Right lung (tissue), 10 donors: ENCODE measurements at places on chromosomes 11 and 22. TPM values are rescaled to one million over a fixed set of nuclear protein-coding genes. Genes with fewer than 3 reads are reported as not detected.

GRCh38 chr11:16758382-16759024 lies 20.1 kb downstream of the C11orf58 start:
- no peak for DNase-seq

GRCh38 chr11:36098087-36098486 lies 154.2 kb downstream of the LDLRAD3 start:
- no peak for DNase-seq

DNA sequence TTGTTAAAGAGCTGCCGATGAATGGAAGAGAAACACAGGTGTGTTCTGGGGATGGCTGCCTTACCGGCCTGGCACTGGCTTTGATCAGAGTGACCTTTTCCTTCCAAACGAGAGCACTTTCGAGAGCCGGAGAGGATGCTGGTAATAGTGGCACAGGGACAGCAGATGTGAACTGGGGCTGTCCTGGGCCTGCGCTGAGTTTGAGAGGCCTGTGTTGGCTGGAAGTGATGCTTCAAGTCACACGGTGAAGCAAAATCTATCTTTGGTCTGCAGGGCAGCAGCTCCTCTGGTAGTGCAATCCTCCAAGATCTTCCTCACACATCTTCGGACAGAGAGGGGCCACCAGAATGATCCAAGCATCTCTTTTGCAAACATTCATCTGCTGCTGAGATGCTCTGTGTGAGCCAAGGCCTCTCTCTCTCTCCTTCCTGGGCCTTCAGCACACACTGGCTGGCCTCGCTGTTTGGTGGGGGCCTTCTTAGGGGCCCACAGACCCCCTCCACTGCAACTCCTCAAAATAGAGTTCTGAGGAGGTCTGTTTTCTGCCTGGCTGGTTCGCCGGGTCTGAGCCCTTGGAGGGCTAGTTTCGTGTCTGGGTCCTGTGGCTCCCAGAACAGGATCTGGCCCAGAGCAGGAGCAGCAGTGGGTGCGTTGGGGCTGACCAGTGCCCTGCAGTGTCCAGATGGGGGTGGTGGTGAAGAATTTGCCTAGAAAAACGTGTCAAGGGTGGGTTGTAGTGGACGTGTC lies 6.4 kb downstream of the MPPED1 start:
- no peak for DNase-seq

DNA sequence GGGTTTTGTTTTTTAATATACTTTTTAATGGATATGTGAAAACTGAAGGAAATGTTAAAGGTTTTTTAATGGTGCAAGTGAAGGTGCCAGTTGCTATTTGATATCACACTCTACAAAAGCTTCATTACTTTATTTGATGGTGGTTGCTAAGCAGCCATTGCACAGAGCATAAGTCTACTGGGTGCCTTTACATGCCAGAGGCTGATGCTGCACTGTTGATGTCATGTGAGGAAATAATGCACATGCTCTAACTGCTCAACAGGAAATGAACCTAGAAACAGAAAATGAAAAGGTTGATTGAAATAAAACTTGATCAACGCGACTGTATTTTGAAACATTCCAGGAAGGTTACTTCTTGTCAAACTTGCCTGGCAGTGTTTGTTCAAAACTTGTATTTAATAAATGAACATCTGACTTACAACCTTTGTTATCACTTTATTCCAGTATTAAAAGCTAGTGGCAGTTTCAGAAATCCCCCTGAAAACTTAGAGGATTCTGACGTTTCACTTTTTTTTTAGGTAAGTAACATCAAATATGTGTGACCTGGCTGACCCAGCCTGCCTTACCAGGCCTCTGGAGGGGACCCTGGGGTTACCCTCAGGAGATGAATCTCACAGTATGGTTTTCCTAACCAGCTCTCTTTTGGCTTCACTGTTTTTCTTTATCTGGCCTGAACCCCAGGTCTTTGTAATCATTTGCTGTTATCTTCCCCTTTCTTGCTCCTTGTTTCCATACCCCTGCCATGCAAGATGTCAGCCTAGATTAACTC lies 2.4 kb upstream of the ATP5MG start:
- DNase-seq: no peak

GRCh38 chr11:37812281-37812880 lies 1214.3 kb upstream of the RAG2 start:
- no peak for DNase-seq

DNA sequence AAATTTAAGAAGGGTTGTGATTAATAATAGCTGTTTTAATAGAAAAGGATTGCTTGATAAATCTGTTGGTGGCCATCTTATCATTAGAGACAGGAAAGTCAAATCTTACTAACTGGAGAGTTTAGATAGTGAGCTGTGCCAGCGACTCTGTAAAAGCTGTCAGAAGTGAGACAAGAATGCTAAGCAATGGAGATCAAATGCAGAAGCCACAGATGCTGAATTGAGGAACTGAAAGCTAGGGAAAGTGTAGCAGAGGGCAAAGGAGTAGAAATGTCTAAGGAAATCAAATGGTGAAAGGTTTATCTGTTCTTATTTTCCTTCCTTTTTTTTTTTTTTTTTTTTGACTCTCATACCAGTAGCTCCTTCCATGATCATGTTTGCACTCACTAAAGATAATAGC lies 13.7 kb downstream of the MS4A13 start:
- DNase-seq: no peak

GRCh38 chr11:128496692-128497060 lies 90.7 kb downstream of the ETS1 start:
- DNase-seq: no peak

- DNase-seq: no peak
Measured at GRCh38 chr11:75689863-75690609, 21.2 kb upstream of the MAP6 start.

DNA sequence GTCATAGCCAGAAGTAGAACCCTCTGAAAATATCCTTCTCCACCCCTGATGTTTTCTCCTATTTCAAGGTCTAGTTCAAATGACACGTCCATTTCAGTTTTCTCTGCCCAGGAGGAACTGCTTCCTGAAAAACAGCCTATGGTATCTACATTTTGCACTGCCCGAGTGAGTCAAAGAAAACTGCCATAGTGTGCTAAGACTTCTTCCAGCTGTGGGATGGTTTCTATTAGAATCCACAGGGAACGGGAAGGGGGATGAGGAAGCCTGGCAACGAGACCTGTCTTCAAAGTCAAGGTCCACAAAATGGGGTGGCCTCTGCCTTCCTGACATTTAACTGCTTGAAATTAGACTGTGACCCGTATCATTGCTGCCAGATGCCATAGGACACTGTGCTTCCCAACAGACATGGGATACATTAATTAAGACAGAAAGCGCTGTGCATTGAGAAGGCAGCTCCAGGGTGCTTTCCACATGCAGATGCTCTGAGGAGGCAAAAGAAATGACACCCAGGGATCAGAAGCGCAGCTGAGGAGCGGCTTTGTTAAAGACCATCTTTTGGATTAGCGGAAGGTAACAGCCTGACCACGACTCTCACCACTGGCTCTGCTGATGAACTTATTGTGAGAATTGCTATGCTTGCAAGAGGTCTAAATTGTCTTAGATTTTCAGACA lies 39.4 kb upstream of the NUP50 start:
- DNase-seq: no peak

- no peak for DNase-seq
Measured at GRCh38 chr11:4658629-4659445, 15.1 kb downstream of the OR51E1 start.

- no peak for DNase-seq
Measured at GRCh38 chr22:23067691-23068090, 2.6 kb upstream of the GNAZ start.

DNA sequence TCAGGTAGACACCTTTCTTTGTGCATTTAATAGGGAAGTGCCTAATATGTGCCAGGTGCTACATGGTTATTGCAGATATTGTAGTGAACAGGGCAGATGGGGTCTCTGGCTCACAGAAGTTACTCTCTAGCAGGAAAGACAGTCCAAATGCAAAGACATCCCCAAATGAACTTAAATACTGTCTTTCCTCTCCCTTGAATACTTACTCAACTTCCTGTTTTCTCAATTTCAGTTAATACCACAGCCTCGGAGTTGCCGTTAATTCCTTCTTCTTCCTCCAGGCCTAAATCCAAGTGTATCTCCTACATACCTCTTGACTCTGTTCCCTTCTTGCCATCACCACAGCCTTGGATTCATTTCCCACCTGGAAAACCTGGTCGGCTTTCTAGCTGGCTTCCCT lies 134.3 kb upstream of the SESN3 start:
- DNase-seq: no peak

GRCh38 chr11:95768521-95768920 lies 21.1 kb downstream of the FAM76B start:
- DNase-seq: no peak

DNA sequence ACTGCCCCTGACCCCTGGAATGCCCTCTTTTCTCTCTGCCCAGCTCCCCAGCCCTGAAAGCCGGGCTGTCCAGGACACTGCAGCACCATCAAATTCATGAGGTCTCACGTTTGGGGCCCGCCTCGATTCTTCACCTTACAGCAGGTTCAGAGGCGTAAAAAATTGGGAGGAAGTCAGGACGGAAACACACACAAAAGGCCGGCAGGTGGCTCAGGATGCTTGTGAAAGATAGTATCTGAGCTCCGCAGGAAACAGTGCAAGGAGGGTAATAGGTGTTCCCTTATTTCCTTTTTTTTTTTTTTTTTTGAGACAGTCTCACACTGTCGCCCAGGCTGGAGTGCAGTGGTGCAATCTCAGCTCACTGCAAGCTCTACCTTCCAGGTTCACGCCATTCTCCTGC lies 4.1 kb downstream of the RFPL2 start:
- no peak for DNase-seq

- no peak for DNase-seq
Measured at GRCh38 chr11:82960779-82961143, 59.2 kb downstream of the DDIAS start.

- no peak for DNase-seq
Measured at GRCh38 chr11:36360318-36360717, 64.2 kb downstream of the PRR5L start.

DNA sequence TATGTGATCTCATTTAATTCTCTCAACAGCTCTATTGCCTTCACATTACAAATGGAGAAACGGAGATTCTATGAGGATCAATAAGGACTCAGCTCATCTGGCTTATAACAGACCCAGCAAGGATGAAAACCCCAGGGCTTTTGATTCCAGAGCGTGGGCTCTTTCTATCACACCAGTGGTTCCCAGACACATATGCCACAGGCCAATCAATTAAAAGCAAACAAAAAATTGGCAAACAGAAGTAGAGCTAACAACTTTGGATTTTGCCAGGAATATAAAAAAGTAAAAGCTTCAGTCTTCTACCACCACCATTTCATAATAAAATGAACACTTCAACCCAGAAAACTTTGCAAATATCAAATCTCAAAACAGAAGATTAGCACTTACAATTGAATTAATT lies 71.1 kb upstream of the FAT3 start:
- no peak for DNase-seq

DNA sequence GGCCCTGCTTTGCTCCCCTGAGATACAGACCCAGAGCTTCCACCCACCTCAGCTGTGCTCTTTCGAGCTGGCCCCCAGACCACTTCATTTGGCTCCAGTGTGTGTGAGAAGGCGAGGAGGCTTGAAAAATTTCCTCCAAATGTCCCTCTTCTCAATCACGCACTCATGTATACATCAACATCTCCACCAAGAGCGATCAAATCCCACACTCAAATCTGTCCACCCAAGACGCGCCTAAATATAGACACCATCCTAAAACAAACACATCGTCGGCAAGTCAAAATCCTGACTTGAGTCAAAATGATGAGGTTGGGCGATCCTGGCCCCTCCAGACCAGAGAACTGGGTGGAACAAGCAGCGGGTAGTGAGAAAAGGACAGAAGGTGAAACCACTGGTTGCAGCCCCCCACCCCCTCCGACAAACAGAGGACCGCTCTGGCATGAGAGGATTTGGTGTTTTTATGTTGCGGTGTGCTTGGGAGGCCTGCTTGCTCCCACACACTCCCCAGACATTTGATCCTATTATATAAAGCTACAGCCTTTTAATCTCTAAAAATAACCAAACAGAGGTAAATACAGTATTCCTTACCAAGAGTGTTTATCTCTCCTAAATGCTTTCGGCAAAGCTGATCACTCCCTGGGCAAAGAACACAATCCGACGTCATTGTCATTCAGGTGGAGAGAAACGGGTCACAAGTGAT lies 10.2 kb downstream of the MN1 start:
- no peak for DNase-seq

GRCh38 chr11:29260939-29261705 lies 755.7 kb downstream of the KCNA4 start:
- DNase-seq: no peak

GRCh38 chr11:26599425-26599824 lies 27.4 kb upstream of the MUC15 start:
- DNase-seq: no peak

DNA sequence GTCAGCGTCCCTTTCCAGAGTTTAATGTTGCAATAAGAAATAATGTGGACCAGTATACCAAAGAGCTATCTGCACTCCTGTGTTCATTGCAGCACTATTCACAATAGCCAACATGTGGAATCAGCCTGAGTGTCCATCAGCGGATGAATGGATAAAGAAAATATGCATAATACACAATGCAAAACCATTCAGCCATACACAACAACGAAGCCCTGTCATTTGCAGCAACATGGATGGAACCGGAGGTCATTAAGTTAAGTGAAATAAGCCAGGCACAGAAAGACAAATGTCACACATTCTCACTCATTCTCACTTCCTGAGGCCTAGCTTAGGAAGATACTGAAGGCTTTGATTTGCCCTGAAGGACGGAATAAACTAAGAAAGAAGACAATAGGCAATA lies 22.1 kb downstream of the SLC5A4 start:
- DNase-seq: no peak

DNA sequence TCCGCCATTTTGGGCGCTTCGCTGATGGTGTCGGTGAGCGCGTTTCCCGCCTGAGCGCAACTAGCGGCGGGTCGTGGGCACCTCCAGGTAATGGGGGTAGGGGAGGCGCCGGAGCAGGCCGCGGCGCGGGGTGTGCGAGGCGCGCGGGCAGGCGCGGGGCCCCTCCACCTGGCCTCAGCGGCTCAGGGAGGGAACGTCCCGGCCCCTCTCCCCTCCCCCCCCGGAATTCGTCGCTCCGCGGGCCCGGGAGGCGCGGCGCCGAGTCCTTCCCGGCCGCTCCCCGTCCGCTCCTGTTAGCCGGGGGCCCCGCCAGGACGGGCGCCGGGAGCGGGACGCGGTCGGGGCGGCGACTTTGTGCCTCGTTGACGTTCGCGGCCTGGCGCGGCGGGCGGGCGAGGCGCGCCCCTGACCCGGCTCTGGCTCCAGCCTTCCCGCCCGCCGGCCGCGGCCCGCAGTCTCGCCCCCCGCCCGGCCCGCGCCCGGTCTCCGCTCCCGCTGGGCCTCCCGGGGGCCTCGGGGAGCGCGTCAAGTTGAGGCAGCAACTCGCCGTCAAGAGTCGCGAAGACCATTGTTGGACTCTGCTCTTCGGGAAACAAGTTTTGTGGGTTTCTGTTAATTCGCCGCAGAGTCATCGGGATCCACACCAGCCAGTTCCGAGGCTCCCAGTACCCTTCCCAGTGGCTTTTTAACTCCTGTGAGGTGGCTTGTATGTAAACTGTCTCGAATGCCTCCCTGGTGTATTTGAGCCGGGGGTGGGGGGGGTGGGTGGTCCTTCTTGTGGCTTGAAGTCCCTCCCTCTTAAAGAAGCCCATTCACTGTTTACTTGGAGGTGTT lies at the start of gene PPP6R3:
TSS of gene PPP6R3 (plus strand) at position 12 of the 834 bp plus-strand sequence. CDS start 76,913 bp downstream, outside the sequence.
- peak; percentile 53 for DNase-seq

GVQW3 gene
- 13.1 TPM for polyA plus RNA-seq

GALNT18 gene
- 18.0 TPM for polyA plus RNA-seq

SHISA8 gene
- polyA plus RNA-seq: 0.27 TPM

SERPIND1 gene
- polyA plus RNA-seq: 0.24 TPM

HORMAD2 gene
- polyA plus RNA-seq: 0.54 TPM

MPZL3 gene
- polyA plus RNA-seq: 8.4 TPM

SLC29A2 gene
- polyA plus RNA-seq: 7.4 TPM

TEX12 gene
- 0.10 TPM for polyA plus RNA-seq

GPHA2 gene
- 0.15 TPM for polyA plus RNA-seq
